ENCODE measurements at places on chromosomes 5 and 9. TPM values are rescaled to one million over a fixed set of nuclear protein-coding genes. Genes with fewer than 3 reads are reported as not detected.

Gene TRIO
- total RNA-seq = 207 TPM

DNA sequence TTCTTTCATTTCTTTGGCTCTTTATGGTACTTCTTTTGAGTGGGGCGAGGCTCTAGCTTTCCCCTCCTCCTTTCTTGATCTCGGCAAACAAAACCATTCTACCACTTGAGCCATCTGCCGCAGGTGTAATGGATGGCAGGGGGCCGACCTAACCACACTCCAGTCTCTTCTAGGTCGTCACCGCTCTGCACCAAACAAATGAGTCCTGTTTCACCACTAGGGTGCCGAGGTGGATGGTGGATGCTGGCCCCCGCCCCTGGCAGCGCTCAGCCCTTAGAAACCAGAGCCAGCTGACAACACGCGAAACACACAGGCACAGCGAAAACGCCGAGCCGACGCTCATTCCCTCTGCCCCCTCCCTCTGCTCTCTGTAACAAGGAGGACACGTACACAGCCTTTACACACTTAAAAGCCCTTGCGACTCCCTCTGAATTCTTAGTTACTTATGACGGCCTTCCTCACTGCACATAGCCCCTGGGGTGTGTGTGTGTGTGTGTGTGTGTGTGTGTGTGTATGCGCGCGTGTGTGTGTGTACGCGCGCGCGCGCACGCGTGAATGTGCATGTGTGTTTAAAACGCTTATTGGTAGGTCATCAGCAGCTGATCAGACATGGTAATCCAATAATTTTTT is 199.4 kb downstream of the MEF2C start:
- H3K4me1 ChIP-seq = peaks cover 6% of the 10 kb centered on the region
- H3K36me3 ChIP-seq = no peaks in the 10 kb centered on the region
- DNase-seq = no peak

- peaks cover 17% of the 10 kb centered on the region for H3K4me1 ChIP-seq
- peak overlapping the region; percentile 8 for H3K27ac ChIP-seq
- H3K4me3 ChIP-seq = no peak overlapping the region
- DNase-seq = no peak
Measured at GRCh38 chr5:140190872-140191218, 15.9 kb downstream of the CYSTM1 start.

DNA sequence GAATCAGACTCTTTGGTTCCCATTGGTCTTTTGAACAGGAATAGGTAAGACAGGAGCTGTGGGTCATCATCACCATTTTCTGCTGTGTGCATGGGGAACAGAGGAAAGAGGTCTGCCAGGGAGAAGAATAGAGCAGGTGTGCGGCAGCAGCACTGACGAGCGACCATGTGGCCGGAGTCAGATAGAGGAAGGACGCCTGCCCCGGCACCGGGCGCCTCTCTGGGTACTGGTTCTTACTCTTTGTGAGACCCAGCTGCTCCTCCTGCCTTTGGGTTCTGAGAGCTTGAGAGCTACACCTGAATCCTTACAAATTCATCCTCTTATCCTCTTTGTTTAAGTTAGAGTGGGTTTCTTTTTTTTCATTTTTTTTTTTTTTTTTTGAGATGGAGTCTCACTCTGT is 90.8 kb downstream of the NDFIP1 start:
- no peak overlapping the region for H3K4me3 ChIP-seq
- no peak for DNase-seq
- H3K27me3 ChIP-seq = peaks cover 4% of the 10 kb centered on the region
- no peak overlapping the region for H3K27ac ChIP-seq
- H3K4me1 ChIP-seq = peaks cover 40% of the 10 kb centered on the region
- H3K36me3 ChIP-seq = 0 out of 2 replicates have a peak, but pooled peaks cover 4% of the 10 kb centered on the region

Gene GLRA1
- total RNA-seq = not detected

DNA sequence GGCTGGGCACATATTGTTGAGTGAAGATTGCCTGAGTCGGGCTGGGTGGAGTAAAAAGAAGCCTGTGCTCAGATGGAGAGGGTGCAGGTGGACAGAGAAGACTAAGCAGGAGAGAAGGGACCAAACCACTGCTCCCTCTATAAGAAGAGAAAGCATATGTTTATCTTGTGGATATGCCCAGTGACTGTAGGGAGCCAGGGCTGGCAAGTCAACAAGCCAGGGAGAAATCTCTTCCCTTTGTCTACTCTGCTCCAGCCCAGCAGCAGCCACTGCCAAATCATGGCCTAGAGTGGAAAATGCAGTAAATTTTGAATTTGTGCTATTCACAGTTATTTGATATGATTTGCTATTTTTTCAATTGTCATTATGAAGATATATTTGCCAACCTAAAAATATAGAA is 33.2 kb upstream of the TRIM36 start:
- no peaks in the 10 kb centered on the region for H3K4me1 ChIP-seq
- no peaks in the 10 kb centered on the region for H3K27me3 ChIP-seq
- DNase-seq = no peak
- no peaks in the 10 kb centered on the region for H3K36me3 ChIP-seq
- H3K27ac ChIP-seq = no peak overlapping the region

DNA sequence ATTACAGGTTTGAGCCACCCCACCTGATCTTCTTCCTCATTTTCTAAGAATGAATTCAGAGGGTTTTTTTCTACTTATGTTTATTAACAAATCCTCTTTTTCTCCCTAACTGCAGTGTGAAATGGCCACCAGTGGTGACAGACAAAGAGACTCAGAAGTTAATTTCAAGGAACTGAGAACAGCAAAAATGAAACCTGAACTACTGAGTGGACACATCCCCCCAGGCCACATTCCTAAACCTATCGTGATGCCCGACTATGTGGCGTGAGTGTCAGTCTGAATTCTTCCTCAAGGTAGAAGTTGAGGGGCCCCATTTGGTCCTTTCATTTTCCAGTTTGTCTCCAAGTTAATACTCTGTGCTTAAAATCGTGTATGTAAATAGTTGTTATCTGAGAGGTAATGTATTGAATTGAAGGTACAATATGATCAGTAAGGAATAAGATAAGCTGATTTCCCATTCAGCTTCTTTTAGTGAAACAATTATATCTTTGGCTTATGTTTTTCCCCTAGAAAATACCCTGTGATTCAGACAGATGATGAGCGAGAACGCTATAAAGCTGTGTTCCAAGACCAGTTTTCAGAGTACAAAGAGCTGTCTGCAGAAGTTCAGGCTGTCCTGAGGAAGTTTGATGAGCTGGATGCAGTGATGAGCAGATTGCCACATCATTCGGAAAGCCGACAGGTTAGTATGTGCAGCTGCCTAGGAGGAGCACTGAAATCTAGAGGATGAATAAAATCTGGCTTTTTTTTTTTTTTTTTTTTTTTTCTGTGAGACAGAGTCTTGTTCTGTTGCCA is 17.7 kb downstream of the MARVELD2 start:
- no peaks in the 10 kb centered on the region for H3K27me3 ChIP-seq
- no peak for DNase-seq
- H3K4me3 ChIP-seq = no peak overlapping the region
- no peaks in the 10 kb centered on the region for H3K36me3 ChIP-seq
- H3K4me1 ChIP-seq = peaks cover 10% of the 10 kb centered on the region
- no peak overlapping the region for H3K27ac ChIP-seq

DNA sequence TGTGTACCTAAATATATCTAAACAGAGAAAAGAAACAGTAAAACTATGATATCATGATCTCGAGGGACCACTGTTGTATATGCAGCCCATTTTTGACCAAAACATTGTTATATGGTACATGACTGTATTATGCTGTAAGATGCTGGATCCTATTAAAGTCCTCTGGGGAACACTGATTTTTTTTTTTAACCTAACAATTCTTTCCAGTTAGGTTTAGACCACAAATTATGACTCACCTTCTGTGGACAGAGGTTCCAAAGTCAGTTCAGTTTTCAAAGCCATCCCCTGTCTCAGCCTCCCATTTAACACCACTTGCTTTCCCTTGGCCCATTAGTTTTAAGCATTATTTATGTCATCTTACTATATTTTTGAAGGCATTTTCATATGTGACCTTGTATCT is 27.1 kb downstream of the TRMO start:
- DNase-seq = no peak
- peaks cover 18% of the 10 kb centered on the region for H3K4me1 ChIP-seq
- no peak overlapping the region for H3K27ac ChIP-seq
- no peaks in the 10 kb centered on the region for H3K27me3 ChIP-seq

DNA sequence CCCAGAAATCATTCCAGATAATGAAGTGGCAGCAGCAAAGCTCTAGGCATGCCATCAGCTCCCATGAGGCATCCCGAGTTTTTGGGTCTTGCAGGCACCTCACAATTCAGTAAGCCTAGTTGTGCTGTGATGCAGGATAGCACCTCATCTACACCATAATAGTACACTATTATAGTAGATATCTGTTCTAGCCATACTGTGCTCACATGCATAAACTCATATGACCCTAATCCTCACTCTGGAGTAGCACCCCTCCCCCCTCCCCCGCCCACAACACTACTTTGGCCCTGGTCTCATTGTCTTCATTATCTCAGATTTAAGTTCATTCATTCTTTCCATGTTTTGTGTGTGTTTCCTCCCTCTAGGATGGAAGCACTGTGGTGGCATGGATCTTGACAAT is 102.5 kb upstream of the PITX1 start:
- H3K27ac ChIP-seq = no peak overlapping the region
- H3K27me3 ChIP-seq = peaks cover 12% of the 10 kb centered on the region
- H3K36me3 ChIP-seq = no peaks in the 10 kb centered on the region
- no peak for DNase-seq
- peaks cover 45% of the 10 kb centered on the region for H3K4me1 ChIP-seq
- no peak overlapping the region for H3K4me3 ChIP-seq

Gene TMOD1
- total RNA-seq = 0.58 TPM

- no peaks in the 10 kb centered on the region for H3K36me3 ChIP-seq
- DNase-seq = no peak
- H3K27me3 ChIP-seq = peaks cover 11% of the 10 kb centered on the region
- no peak overlapping the region for H3K4me3 ChIP-seq
- peaks cover 9% of the 10 kb centered on the region for H3K4me1 ChIP-seq
Measured at GRCh38 chr9:129220771-129221170, 42.7 kb upstream of the IER5L start.

GRCh38 chr5:125536582-125536981 is 790.1 kb upstream of the ZNF608 start:
- no peaks in the 10 kb centered on the region for H3K36me3 ChIP-seq
- no peaks in the 10 kb centered on the region for H3K27me3 ChIP-seq
- no peak for DNase-seq
- H3K4me1 ChIP-seq = no peaks in the 10 kb centered on the region

DNA sequence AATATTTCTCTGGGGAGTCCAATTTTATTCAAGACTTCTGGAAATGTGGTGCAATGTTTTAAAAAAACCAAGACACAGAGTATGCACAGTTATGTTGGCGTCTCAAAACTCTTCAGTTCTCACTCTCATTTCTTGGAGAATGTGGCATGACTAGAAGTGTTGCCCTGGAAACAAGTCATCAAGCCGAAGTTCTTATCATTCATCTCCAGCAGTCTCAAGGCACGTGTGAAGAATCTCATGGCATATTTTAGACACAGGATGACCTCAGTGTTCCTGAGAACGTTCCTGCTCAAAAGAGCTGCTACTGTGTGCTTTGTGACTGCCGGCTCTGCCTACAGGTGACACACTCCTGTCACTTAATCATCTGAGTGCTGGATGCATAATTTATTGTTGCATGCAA is 147.4 kb upstream of the IRX4 start:
- no peaks in the 10 kb centered on the region for H3K36me3 ChIP-seq

Gene TNFAIP8
- 9.0 TPM for total RNA-seq

DNA sequence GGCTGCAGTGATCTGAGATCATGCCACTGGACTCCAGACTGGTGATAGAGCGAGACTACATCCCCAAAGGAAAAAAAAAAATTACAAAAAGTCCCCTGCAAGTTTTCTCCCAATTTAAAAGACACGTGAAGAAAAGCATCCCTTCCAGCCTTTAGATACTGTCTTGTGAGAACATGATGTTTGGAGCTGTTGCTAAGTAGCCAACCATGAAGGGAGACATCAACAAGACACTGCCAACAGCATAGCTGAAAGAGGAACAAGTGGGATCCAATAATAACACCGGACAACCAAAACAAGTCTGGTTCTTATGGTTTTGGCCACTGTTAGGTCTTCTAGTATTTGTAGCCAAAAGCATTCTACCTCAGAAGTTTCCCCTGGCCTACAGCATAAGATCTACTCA is 118.9 kb upstream of the CCDC180 start:
- H3K27me3 ChIP-seq = peaks cover 3% of the 10 kb centered on the region
- H3K36me3 ChIP-seq = no peaks in the 10 kb centered on the region
- H3K27ac ChIP-seq = no peak overlapping the region
- no peaks in the 10 kb centered on the region for H3K4me1 ChIP-seq

Gene STX17
- total RNA-seq = 15.0 TPM

GRCh38 chr5:128966375-128966774 is 1.1 kb downstream of the SLC27A6 start:
- no peak overlapping the region for H3K27ac ChIP-seq
- H3K4me3 ChIP-seq = no peak overlapping the region
- DNase-seq = no peak
- H3K36me3 ChIP-seq = peaks cover 5% of the 10 kb centered on the region
- H3K27me3 ChIP-seq = 0 out of 2 replicates have a peak, but pooled peaks cover 1% of the 10 kb centered on the region

Gene PCDHGB5
- 9.6 TPM for total RNA-seq

Gene CDH9
- not detected for total RNA-seq

- peaks cover 25% of the 10 kb centered on the region for H3K4me1 ChIP-seq
- H3K27ac ChIP-seq = peak overlapping the region; percentile 62
- peak overlapping the region; percentile 62 for H3K4me3 ChIP-seq
- peaks cover 2% of the 10 kb centered on the region for H3K27me3 ChIP-seq
- H3K36me3 ChIP-seq = no peaks in the 10 kb centered on the region
Measured at GRCh38 chr9:133955821-133956411, 36.2 kb downstream of the VAV2 start.

DNA sequence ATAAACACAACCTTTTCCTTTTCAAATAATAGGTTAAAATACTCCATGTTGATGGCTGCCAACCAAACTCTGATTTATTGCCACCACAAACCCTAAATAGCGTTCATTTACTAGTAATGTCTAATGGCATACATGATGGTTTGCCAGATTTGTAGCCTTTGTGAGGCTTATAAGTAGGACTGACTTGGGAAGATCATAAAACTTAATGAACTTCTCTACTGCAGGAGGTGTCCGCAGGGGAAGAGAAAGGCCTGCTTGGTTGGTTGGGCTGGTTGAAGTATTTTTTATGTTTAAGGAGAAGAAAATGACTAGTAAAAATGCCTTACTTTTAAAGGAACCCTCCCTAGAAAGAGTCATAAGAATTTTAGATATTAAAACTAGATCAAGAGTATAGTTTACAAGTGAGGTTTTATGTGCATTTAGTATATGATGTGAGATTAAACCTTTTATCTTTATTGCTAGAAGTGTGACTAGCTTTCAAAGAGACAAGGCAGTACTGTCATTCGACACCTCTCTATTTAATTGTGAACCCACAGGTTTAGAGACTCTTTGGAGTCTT is 5.0 kb downstream of the PBX3 start:
- peaks cover 1% of the 10 kb centered on the region for H3K27me3 ChIP-seq
- H3K27ac ChIP-seq = peak overlapping the region; percentile 42
- peak overlapping the region; percentile 43 for H3K4me3 ChIP-seq
- H3K36me3 ChIP-seq = peaks cover 48% of the 10 kb centered on the region
- DNase-seq = no peak

- H3K4me3 ChIP-seq = no peak overlapping the region
- H3K4me1 ChIP-seq = peaks cover 47% of the 10 kb centered on the region
- H3K36me3 ChIP-seq = no peaks in the 10 kb centered on the region
- DNase-seq = no peak
- no peak overlapping the region for H3K27ac ChIP-seq
Measured at GRCh38 chr5:52668544-52669185, 119.1 kb upstream of the ITGA1 start.
